Progenitor cell of endocrine pancreas (in vitro differentiated cells): ENCODE measurements at places on chromosomes 7 and 10.

DNA sequence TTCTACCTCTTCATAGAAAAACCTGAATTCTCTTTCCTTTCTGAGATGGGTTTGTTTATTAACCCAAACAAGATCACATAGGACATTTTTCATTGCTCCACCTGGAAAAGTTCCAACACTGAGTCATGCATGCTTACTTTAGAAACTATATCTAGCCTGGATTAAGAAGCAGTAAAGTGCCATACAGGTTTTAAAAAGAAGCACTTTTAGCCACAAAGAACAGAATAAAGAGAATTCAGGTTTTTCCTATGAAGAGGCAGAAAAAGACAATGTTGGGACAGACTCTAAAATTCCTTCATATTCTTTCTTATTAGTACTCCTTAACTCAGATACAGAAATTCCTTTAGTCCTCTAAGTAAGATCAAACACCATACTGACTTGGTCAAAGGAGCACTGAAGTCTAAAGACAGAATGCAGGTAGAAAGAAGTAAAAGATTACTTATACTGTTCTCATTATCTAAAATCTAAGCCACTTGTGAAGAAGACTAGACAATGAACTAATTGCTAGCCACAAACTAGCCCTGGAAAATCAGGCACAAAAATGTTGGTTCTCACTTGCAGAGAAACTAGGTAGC lies 241.3 kb downstream of the ANK3 start:
- no peak for DNase-seq

- DNase-seq: no peak
Measured at GRCh38 chr7:156845379-156846101, 47.4 kb downstream of the LMBR1 start.

GRCh38 chr10:78155722-78156121 lies 122.1 kb downstream of the RPS24 start:
- DNase-seq: no peak

- DNase-seq: no peak
Measured at GRCh38 chr7:18799899-18800298, 304.4 kb downstream of the HDAC9 start.

GRCh38 chr10:73859428-73859783 lies 14.9 kb downstream of the CAMK2G start:
- no peak for DNase-seq

DNA sequence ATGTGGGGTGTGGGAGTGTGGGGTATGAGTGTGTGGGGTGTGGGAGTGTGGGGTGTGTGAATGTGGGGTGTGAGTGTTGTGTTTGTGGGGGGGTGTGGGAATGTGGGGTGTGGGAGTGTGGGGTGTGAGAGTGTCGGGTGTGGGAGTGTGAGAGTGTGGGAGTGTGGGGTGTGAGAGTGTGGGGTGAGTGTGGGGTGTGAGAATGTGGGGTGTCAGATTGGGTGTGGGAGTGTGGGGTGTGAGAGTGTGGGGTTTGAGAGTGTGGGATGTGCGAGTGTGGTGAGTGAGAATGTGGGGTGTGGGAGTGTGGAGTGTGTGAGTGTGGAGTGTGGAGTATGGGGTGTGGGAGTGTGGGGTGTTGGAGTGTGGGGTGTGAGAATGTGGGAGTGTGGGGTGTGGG lies 50.1 kb upstream of the EN2 start:
- no peak for DNase-seq

GRCh38 chr10:61986788-61987492 lies 85.4 kb downstream of the ARID5B start:
- DNase-seq: no peak

DNA sequence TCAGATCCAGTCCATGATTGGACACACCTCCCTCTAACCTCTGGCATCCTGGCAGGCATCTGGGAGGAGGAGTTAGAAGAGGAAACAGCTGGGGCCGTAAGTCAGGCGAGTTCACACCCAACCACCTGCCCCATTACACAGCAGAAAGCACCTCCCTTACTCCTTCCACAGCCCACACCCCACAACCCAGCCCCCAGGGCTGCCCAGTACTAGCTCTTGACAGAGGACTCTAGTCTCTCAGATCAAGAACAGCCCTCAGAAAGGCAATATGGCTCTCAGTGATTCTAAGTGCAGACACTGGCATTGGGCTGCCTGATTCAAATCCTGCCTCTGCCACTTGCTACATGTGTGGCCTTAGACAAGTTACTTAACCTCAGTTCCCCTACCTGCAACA lies 34.1 kb downstream of the KCNMA1 start:
- DNase-seq: no peak

- DNase-seq: no peak
Measured at GRCh38 chr10:4003348-4003973, 218.5 kb upstream of the KLF6 start.

- no peak for DNase-seq
Measured at GRCh38 chr10:2925631-2926030, 141.7 kb upstream of the PFKP start.

GRCh38 chr10:125106586-125106985 lies 53.8 kb downstream of the CTBP2 start:
- no peak for DNase-seq

DNA sequence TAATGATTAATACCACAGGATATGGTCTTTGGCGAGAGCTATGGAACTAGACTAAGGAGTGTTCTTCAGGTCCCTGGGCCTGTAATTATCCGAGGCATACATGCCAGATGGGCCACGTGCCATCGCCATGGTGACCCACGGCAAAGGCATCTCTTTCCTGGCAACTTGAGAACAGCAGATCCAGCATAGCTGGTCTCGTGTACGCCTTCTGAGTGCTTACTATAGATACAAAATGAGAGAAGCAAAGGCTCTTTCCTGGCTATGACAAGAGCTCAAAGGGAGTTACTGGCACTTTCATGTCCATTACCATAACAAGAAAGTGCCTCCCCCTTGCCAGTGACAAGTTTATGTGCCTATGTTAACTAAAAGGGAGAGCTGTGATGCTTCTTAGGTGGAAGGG lies 26.0 kb upstream of the GLI3 start:
- DNase-seq: no peak

DNA sequence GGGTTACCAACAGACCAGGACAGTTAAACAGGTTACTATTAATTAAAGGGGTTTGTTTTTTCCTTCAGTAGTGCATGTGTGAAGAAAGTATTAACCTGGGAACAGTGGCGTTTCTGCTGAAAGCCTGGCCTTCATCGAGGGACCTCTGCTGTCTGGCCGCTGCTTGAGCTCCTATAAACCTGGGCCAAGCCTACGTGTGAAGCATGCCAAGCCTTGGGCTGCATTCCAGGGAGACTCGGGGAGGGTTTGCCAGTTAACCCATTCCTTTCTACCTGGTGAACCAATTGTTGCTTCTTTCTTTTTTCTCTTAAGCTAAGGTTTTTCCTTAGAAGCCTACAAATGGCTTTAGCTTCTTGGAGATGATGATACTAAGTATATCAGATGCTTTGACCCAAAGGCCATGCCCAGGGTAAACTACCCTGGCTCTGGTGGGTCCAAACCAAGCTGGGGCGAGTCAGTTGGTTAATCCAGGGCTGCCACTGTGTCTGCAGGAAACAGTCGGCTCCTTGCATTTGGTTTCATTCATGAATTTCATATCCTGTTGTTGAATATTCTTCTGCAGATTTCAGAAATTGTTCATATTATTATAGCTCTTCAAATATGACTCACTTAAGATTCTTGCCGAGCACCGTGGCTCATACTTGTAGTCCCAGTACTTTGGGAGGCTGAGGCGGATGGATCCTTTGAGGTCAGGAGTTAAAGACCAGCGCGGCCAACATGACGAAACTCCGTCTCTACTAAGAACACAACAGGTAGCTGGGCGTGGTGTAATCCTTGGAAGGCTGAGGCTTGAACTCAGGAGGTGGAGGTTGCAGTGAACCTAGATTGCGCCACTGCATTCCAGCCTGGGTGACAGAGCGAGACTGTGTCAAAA lies 23.8 kb downstream of the PFKP start:
- DNase-seq: no peak

DNA sequence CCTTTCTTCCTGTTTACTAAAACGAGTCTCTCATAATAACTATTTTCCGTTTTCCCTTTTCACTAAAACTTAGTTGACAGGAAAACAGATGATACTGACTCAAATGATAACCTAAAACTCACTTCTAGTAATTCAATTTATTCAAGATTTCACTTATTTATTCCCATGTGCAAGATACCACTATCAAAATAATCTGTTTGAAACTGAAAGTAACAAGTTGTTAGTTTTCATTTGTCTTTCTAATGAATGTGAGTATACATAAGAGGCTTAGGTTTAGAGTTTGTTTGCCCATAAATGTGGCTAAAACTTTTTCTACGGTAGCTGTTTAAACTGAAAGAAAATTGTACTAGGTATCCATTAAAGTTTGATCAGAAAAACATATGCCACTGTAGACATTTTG lies 314.9 kb upstream of the STEAP1 start:
- DNase-seq: no peak

GRCh38 chr10:125133696-125134482 lies 26.5 kb downstream of the CTBP2 start:
- DNase-seq: no peak
